LHCN-M2 (cell line): ENCODE measurements at places on chromosomes 2 and 18.

- no peak for DNase-seq
These were observed 479.3 kb upstream of the NXPH2 start for GRCh38 chr2:139259422-139260051.

- DNase-seq = no peak
These were observed 104.4 kb downstream of the RGPD3 start for GRCh38 chr2:106363791-106364190.

GRCh38 chr2:218980735-218981389 is 4.1 kb downstream of the FEV start:
- DNase-seq = no peak

DNA sequence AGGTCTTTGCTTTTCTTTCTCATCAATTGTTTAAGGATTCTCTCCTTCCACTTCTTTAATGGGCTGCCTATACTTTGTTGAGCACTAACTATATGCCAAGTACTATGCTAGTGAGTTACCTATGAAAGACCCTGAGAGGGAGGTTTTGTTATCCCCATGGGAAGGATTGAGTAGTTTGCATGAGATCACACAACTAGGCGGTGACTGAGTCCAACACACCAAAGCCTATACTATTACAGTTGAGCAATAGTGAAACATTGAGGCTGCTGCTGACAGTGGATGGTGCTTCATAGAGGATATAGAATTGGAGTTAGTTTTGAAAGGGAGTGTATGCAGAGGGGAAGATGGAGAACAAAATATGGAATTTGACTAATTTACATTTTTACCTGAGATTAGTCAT is 15.8 kb downstream of the NABP1 start:
- DNase-seq = no peak

GRCh38 chr2:219489315-219489714 is 9.4 kb upstream of the GMPPA start:
- DNase-seq = no peak

DNA sequence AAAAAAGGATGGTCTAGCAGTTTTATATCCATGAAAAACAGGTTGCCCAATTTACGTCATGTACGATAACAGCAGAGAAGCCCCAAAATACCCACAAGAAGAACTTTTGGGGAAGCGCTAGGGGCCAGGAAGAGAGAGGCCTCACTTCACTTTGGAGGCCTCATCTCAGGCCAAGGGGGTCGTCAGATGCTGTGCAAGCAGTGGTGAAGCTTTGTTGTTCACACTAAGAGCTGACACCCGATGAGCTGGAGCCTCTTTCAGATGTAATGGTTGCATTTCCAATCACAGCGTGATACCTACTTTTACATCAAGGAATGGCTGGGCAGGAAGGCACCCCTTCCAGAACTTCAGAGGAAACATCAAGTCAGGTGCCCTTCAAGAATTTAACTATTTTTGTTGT is 242.3 kb upstream of the PXDN start:
- no peak for DNase-seq

GRCh38 chr2:39629646-39630045 is 36.1 kb upstream of the TMEM178A start:
- DNase-seq = no peak

- no peak for DNase-seq
These were observed 236.7 kb downstream of the PARD3B start for GRCh38 chr2:204781941-204782340.

- no peak for DNase-seq
These were observed 34.5 kb upstream of the ARL5A start for GRCh38 chr2:151862700-151863099.

DNA sequence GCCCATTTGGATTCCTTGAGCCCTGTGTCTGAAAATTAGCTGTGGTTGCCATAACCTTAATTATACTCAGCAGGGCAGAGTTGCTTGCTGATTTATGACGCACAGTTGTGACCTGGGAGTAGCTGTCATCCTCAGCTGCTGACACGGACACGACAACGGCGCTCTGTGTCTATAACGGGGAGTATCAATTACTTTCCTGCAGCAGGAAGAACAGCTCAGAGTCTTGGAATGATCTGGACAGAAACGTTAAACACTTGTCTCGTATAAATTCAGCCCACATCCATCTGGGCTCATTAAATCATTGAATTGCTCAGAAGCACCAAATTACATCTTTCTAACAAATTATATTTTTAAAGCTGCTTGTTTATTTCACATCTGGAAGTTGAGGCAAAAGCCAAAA is 116.3 kb downstream of the SEPTIN10 start:
- peak; percentile 81 for DNase-seq

DNA sequence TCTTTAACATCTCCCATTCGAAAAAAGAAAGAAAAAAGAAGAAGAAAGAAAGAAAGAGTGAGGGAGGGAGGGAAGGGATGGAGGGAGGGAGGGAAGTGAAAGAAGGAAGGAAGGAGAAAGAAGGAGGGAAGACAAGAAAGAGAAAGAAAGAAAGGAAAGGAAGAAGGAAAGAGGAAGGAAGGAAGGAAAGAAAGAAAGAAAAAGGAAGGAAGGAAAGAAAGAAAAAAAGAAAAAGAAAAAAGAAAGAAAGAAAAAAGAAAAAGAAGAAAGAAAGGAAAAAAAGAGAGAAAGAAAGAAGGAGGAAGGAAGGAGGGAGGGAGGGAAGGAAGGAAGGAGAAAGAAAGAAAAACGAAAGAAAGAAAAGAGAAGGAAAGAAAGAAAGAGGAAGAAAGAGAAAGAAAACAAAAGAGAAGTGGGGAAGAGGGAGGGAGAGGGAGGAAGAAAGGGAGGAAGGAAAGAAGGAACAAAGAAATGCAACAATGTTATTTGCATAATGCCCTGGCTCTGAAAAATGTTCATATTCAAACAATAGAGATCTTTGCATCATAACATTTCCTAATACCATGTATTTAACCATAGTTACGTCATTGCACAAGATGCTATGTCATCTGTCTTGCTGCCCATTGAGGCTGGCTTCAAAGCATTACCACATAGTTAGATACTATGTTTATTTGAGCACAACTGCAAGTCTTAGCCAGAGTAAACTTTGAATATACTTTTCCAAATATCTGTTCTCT is 550.6 kb downstream of the DSC3 start:
- no peak for DNase-seq

DNA sequence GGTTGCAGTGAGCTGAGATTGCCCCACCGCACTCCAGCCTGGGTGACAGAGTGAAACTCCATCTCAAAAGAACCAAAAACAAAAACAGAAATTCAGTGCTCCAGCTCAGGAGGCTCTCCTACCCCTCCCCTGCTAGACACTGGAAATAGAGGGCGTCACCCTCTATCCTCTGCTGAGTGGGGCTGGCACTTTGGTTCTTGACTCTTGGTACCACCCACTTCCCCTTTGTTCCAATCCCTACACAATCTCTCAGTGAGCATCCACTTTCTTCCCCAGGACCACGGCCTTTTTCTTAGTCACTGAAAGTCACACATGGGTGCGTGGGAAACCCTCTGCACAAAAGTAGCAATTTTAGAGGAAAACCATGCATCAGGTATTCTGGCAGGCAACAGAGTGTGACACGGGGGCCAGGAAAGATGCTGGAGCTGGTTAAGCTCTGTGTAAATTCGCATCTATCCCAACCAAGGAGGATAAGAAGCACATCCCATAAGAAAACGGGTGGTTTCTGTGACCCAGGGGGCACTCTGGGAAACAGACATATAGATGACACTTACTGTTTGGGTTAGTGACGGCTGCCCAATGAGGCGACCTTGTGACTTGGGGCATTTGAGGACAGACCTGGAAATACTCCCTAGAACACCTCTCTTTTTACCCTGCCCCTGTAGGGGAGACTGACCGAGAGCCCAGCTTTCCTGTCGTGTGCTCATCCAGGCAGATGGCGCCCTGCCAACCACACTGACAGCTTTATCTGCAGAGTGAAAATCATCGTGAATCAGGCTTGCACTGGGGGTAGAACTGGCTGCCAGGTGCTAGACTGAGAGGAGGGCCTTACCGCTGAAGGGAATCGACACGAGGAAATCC is 7.7 kb downstream of the HJURP start:
- no peak for DNase-seq
